ENCODE measurements at places on chromosomes 2 and 18.

DNA sequence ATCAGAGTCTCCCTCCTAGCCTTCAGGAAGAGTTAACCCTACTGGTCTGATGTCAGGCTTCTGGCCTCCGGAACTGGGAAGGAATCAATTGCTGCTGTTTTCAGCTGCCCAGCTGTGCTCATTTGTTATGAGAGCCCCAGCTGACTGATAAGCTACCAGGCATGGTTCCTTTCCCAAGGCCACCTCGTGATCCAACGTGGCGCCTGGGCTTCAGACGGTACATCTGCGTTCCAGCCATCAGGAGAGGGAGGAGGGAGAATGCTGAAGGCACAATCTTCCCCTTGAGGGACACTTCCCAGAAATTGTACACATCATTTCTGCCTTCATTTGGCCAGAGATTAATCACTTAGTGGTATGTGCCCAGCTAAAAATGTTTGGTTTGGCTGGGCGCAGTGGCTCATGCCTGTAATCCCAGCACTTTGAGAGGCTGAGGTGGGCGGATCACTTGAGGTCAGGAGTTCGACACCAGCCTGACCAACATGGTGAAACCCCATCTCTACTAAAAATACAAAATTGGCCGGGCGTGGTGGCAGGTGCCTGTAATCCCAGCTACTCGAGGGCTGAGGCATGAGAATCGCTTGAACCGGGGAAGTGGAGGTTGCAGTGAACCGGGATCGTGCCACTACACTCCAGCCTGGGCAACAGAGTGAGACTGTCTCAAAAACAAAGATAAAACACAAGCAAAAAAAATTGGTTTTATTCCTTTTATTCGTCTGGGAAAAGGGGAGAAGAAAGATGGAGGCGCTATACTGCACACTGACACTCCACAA is 10.5 kb upstream of the ARMC9 start:
- DNase-seq = no peak

DNA sequence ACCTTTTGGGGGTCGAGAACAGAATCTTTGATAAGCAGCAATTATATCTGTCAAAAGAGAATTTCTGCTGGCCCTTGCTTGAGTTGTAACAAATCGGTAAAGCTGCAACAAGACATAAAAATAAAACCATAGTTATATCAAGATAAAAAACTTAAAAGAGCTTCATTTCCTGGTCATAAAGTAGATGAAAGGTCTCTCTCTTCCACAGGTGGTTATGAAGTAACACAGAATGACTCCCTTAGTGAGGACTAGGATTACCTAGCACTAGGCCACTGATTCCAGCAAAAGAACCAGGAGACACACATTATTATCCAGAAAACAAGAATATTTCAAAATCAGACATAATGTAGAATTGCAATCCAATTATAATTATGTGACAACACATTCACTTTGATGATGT is 5.4 kb downstream of the AFG3L2 start:
- DNase-seq = no peak

DNA sequence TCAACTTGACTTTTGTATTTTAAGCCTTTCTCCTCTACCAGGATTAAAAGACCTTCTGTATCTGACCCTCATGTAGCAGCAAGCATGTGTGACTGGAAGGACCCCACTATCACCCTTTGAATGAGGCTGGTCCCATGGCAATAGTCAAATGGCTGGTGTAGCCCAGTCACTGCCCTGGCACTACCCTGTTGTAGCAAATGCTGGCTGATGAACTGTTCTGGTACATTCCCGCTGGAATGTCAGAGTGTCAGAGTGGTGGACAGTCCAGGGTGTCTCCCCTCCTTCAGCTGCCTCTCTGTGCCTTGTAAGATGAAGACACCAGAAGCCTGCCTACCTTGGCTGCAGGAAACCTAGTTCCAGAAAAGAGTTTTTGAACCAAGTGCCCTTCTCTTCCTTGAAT is 115.7 kb downstream of the ACKR3 start:
- no peak for DNase-seq

GRCh38 chr2:141392517-141393213 is 738.2 kb downstream of the LRP1B start:
- no peak for DNase-seq

- no peak for DNase-seq
Observed at GRCh38 chr18:31146809-31147208, 15.8 kb downstream of the DSC1 start.

GRCh38 chr2:67840460-67841068 is 222.2 kb downstream of the C1D start:
- DNase-seq = no peak

DNA sequence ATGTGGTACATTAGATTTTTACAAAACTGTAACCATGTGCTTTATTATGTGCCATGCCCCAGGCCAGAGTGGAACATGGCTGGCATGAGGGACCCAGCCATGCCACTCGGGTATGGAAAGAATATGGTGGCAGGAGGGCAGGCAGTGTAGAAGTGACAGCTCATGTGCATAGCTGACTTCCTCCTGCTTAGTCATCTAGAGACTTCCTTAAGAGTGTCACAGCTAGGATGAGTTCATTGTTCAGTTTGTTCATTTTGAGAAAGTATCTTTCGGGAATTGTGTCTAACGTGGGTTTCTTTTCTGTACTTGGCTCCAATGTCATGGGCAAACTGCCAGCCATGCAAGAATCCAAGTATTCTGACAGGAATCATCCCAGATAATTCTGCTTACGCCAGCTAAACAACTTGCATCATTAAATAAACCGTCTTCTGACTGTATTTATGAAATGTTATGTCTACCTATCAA is 94.3 kb upstream of the ITGB6 start:
- DNase-seq = no peak

DNA sequence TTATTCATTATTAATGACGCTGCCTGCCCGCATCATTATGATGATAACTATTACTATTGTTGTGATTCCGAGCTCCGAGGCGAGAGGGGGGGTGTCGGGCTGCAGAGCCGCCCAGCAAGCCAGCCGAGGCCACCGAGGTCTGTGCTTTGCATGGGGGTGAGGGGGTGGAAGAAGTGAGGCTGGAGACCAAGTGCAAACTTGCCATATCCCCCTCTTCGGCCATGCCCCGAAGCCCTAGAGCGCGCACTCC is 3.6 kb downstream of the BCL11A start:
- DNase-seq = no peak

- no peak for DNase-seq
Observed at GRCh38 chr2:230721712-230722111, 9.1 kb downstream of the CAB39 start.

GRCh38 chr2:112143150-112143549 is 5.0 kb downstream of the FBLN7 start:
- DNase-seq = no peak

DNA sequence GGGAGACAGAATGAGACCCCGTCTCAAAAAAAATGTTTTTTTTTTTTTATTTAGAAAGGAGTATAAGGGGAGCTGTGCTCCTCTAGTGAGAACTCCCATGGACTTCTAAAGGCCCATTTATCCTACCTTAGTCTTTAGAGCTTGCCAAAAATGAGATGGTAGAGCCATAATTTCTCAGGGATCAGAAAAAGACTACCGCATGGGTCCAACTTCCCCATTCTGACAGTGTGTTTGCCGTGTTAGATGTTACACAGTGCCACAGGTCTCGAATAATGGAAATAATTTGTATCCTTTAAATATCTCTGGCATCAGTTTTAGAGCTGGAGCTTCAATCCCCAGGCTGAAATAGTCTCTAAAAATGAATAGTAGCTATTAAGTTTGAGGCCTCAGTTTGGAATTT is 6.0 kb upstream of the SLC39A10 start:
- no peak for DNase-seq

DNA sequence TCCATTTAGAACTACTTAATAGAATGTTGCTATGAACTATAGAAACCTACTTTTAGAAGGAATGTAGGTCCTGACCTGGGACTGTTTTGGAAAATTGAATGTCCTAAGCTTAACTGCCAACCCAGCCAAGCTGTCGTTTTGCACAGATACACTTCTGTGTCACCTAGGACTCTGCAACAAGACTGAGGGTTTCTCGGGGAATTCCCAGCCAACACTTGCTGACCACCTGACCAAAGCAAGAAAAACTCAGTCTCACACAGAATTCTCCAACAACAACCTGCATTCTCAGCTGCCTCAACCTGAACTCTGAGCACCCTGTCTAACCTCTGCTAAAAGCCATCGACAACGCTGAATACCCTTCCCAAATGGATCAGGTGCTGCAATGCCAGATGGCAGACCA is 128.2 kb downstream of the SS18 start:
- no peak for DNase-seq

DNA sequence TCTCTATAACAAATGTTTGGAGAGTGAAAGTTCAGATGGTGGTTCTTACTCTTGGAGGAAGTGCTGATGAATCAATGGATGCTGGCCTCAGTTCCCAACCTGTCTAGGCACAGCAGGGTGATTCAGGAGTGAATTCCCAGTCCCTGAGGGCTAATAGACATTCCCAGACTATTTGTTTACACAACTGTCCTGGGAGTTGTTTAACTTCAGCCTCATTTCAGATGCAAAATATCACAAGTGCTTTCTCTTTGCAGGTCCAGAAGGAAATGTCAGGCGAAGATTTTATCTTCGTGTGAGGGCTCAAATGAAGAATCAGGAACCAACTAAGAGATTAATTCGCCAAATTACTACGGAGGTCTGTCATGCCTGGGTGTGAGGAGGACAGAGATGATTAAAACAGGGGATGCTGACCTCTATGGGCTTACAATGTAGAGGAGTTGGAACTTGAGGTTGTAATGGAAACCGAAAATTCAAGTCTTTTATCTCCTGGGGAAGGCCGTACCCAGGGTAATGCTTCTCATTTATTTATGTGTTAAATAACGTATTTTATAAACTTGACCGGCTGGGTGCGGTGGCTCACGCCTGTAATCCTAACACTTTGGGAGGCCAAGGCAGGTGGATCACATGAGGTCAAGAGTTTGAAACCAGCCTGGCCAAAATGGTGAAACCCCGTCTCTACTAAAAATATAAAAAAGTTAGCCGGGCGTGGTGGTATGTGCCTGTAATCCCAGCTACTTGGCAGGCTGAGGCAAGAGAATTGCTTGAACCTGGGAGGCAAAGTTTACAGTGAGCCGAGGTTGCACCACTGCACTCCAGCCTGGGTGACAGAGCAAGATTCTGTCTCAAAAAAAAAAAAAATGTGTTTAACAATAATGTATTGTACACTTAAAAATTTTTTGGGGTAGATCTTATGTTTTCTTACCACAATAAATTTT is 38.7 kb upstream of the SLC1A4 start:
- no peak for DNase-seq

DNA sequence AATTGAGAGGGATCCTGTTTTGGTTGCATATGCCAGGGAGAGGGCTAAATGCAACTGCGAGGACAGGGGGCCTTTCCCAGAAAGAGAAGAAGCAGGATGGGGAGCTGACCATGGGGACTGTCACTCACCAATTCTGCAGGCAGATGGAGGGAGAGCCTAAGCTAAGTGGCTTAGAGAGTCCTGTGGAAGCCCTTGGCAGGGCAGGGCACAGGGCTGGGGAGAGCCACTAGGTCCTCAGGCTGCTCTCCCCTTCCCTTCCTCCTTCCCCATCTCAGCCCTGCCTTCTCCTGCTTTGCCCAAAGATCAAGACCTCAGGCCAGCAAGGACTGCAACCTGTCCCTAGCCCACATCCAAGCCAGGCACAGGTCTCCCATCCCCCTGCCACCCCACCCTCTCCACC is 24.4 kb upstream of the CATIP start:
- no peak for DNase-seq

GRCh38 chr2:7203056-7203467 is 285.9 kb downstream of the RNF144A start:
- no peak for DNase-seq

DNA sequence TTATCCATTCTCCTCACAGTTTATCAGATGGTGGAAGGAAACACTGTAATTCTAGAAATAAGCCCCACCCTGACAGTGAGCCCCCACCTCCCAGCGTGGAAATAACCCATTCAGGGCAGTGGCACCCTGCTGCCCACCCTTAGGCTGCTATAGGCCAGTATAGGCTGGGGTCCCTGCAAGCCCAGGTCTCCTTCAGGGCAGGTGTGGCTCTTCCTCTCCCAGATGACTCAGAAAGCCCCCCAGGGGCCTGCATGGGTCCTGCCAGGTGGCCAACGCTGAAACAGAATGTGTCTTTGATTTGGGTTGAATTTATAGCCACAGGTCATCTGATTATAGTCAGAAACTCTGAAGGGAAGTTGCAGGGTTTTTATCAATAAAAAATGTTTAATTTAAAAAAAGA is 136.4 kb downstream of the SH3RF3 start:
- no peak for DNase-seq

DNA sequence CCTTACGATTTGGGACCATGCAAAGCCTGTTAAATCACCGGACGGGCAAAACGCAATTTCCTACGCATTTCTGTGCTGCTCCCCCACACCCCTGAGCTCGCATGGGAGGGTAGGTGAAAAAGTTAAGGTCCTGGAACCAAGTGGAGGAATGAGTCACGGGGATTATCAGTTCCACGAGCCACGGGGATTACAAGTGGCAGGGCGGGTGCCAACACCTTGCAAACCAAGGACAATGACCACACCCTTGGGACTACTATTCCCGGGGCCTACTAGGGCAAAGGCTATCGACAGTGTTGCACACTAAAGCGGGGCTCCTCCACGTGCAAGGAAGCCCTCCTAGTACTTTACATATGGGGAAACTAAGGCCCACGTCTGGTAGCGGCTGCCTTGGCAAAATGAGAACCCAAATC is 447 bp downstream of the RETSAT start:
- no peak for DNase-seq

DNA sequence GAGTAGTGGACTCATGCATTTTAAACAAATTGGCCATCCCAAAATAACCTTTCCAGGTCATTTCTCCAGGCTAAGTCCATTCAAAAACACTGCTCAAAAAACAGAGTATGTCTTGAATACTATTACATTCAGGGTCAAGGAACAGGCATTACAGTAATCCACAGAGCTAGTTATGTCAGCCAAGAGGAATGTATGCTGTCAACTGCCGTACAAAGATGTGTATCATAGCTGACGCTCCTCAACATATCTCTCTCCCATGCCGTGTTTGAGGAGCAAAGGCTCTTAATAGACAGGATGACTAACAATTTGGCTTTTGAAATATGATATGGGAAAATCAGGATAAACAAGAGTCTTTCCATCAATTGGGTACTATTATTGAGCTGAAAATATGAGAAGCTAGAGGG is 68.8 kb upstream of the KCTD1 start:
- DNase-seq = no peak

GRCh38 chr18:47821314-47821713 is 109.1 kb downstream of the SMAD2 start:
- no peak for DNase-seq
